ENCODE measurements at places on chromosomes 2 and 18.

DNA sequence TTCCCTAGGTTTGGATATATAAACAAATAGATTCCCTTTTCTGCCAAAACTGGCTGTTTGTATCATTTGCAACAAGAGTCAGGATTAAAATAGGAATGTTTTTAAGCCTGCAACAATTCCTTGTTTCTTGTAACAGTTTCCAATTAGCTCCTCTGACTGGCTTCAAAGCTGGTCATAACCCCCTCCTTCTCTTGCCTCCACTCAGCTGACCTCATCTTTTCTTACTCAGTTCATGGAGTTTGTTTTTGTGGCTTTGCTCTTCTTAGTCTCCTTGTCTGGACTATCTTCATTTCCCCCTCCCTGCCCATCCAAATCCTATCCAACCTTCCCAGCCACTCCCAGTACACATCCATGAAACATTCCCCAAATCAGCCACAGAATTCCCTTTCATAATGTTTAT, 14.3 kb upstream of the RAPH1 start:
- DNase-seq: no peak

GRCh38 chr2:189164746-189165145, 14.8 kb downstream of the COL5A2 start:
- DNase-seq: no peak

GRCh38 chr2:179443180-179443579, 178.5 kb upstream of the SESTD1 start:
- no peak for DNase-seq

- DNase-seq: no peak
Observed at GRCh38 chr2:60554074-60554645, 706 bp upstream of the BCL11A start.

- DNase-seq: no peak
Observed at GRCh38 chr2:21467910-21468309, 344.1 kb downstream of the TDRD15 start.

DNA sequence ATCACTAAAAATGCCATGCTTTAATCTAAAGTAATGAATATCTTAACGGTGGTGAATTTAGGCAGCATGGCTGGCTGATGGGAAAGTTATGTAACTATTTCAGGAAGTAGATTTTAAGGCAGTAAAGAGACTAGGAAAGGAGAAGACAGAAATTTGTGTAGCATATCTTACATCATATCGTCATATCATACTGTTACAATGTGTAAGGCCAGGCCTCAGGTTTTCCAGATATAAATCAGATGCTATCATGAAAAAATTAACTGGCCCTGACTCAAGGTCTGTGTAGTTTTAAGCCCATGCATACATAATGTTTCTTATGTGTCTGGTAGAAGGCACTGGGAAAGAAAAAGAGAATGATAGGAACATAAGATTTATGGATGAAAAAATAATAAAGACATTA, 8.9 kb upstream of the FAP start:
- no peak for DNase-seq

DNA sequence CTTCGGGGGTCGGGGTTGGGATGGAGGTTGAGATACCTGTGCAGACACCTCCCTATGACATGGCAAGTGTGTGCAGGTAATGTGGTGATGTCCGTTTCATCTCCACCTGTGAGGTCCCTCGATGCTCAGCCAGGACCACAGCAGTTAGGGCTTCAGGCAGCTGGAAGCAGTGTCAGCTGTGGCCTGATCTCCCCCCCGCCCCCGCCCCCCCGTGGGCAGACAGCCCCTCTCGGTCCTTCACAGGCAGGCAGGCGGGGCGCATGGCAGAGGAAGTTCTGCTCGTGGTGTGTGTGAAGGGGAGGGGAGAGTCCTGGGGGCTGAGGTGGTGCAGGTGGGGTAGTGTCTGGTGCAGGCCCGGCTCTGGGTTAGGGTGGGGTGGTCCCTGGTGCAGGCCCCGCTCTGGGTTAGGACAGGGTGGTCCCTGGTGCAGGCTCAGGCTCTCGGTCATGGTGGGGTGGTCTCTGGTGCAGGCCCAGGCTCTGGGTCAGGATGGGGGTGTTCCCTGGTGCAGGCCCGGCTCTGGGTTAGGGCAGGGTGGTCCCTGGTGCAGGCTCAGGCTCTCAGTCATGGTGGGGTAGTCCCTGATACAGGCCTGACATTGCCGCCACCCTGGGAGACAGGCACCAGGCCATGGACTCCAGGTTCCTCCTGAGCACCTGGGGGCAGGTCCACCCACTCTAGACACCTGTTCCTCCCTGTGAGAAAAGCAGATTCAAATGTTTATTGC, 94.3 kb downstream of the NFATC1 start:
- DNase-seq: no peak

GRCh38 chr18:36905571-36905970, 76.6 kb downstream of the KIAA1328 start:
- DNase-seq: no peak

DNA sequence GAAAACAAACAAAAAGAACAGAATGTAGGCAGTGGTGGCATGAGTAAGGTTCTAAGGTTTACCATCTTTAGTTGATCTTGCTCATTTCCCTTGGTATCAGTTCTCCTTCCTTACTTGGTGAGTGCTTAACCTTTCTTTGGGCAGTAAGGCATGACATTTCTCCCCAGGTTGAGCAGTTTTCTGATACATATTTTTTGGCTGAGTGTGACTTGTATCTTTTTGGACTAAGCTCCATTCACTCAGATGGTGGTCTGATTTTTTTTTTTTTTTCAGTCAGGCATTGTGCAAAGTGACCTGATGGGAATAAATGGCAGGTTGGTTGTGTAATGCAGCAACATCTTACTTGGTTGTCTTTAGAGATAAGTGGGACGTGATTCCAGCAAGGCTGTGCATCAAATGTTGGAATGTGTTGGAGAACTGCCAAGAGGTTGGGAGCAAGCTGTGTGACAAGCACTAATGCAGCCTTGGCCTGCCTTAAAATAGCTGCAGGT, 15.1 kb downstream of the SPTBN1 start:
- DNase-seq: no peak
